Sciatic nerve (tissue), 2 donors: ENCODE measurements at places on chromosomes 16 and 17.

GRCh38 chr16:76653390-76654026, 376.3 kb downstream of the CNTNAP4 start:
- no peak for DNase-seq

DNA sequence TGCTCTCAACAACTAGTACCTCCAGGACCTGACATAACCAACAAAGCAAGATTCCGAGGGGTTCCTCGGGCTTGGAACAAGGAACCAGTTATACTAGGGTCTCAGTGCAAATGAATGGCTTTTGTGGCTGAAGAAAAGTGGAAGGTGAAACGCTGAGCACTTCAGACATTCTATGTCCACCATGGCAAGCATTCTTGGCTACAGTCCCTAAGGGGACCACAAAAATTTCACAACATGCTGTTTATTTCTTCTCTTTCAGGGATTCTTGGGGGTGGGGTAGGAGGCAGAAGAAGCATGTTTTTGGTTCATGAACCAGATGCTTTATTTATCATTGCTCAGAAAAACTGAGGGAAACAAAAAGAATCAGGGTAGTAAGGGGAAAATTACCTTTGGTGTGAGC, 479.9 kb upstream of the CDH11 start:
- DNase-seq = no peak

- peak; percentile 91 for DNase-seq
These were observed 14.4 kb downstream of the NTAN1 start for GRCh38 chr16:15041271-15042004.

- DNase-seq = no peak
These were observed 36.8 kb downstream of the HELZ start for GRCh38 chr17:67208232-67208631.

GRCh38 chr17:4947411-4948165, 742 bp downstream of the PFN1 start:
- DNase-seq = peak; percentile 77

GRCh38 chr16:85369741-85370528, 243.2 kb upstream of the GSE1 start:
- no peak for DNase-seq

GRCh38 chr16:81767987-81768592, 11.0 kb upstream of the PLCG2 start:
- no peak for DNase-seq
